Activated T-helper 1 cell treated with anti-CD3 and anti-CD28 coated beads, Interleukin-12 subunit alpha, Interleukin-12 subunit beta, Interleukin-2, Interleukin-4 antibody, amounts not matched to agents 30 ng/mL and 10 ng/mL and 1 ng/mL, durations not matched to agents 14 hours and 24 hours and 36 hours (primary cell): ENCODE measurements at places on chromosomes 4 and X. TPM values are rescaled to one million over a fixed set of nuclear protein-coding genes. Genes with fewer than 3 reads are reported as not detected.

DNA sequence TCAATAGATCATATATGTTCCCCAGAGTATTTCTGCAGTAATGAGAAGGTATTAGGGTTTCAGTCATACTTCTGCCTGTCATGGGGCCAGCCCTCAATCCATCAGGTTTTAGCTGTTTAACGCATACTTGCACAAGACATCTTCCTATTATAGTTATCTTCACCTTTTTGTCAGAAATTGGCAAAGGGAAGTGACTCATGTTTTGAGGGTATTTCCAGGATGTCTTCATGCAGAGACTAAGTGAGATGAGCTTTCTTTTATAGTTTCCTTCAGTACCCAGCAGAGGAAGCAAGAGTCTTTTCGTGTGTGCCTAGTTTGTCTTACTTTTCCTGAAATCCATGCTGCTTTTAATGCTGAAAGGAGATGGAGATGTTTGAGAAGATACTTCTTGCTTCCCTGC lies 9.5 kb downstream of the CSTF2 start:
- no peaks in the 10 kb centered on the region for H3K27me3 ChIP-seq
- peak overlapping the region; percentile 94 for H3K27ac ChIP-seq
- H3K4me3 ChIP-seq, result peak overlapping the region; percentile 73
- DNase-seq, result no peak

- H3K4me3 ChIP-seq, result no peak overlapping the region
- H3K27me3 ChIP-seq, result no peaks in the 10 kb centered on the region
- H3K36me3 ChIP-seq, result no peaks in the 10 kb centered on the region
- no peak overlapping the region for H3K27ac ChIP-seq
- no peak for DNase-seq
Observed at GRCh38 chrX:109403922-109404321, 78.0 kb downstream of the GUCY2F start.

GRCh38 chr4:101599620-101600019 lies 190.9 kb upstream of the BANK1 start:
- H3K36me3 ChIP-seq, result no peaks in the 10 kb centered on the region
- no peak overlapping the region for H3K4me3 ChIP-seq
- no peak for DNase-seq
- no peak overlapping the region for H3K27ac ChIP-seq
- H3K4me1 ChIP-seq, result peaks cover 12% of the 10 kb centered on the region

GRCh38 chr4:8029689-8030088 lies 90.0 kb upstream of the AFAP1 start:
- no peak for DNase-seq
- no peaks in the 10 kb centered on the region for H3K36me3 ChIP-seq
- no peak overlapping the region for H3K4me3 ChIP-seq
- H3K27ac ChIP-seq, result no peak overlapping the region

TRO gene
- total RNA-seq, result 0.78 and 1.3 TPM in 2 replicates

SLC7A11 gene
- 2.6 and 2.7 TPM in 2 replicates for total RNA-seq

DNA sequence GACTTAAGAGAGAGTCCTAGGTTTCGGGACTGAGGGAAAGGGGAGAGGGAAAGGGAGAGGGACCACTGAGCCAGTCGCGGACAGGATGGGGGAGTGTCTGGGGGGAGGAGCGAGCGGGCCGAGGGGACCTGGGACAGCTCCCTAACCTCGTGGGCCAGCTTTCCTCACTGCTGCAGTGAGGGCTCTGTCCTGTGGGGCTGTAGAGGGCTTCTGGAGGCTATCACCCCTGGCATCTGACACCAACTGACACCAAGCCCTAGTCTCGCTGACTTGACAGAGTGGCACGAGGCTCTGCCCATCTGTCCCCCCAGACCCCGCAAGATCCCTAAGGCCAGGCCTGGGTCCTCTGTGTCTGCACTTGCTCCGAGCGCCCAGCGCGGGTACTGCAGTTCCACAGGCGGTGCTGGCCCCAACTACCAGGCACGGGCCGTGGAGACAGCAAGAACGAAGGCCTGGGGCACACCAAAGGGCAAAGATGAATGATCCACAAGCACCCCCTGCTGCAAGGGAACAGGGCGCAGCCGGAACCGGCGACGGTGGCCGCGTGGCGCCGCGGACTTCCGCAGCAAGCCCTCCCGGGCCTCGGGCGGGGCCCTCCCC lies 465 bp downstream of the HAUS7 start:
- peak overlapping the region; percentile 80 for H3K27ac ChIP-seq
- H3K36me3 ChIP-seq, result peaks cover 6% of the 10 kb centered on the region
- H3K4me1 ChIP-seq, result no peaks in the 10 kb centered on the region
- H3K4me3 ChIP-seq, result peak overlapping the region; percentile 85
- peak; percentile 5 for DNase-seq

- H3K4me1 ChIP-seq, result no peaks in the 10 kb centered on the region
- H3K4me3 ChIP-seq, result no peak overlapping the region
- H3K27ac ChIP-seq, result no peak overlapping the region
Observed at GRCh38 chr4:7457201-7458065, 22.7 kb upstream of the PSAPL1 start.

GRCh38 chrX:80792205-80792604 lies 17.5 kb downstream of the BRWD3 start:
- H3K4me3 ChIP-seq, result no peak overlapping the region
- no peaks in the 10 kb centered on the region for H3K4me1 ChIP-seq
- H3K27ac ChIP-seq, result no peak overlapping the region
- peaks cover 7% of the 10 kb centered on the region for H3K36me3 ChIP-seq
- DNase-seq, result no peak

GRCh38 chr4:4328206-4328605 lies 38.2 kb downstream of the ZBTB49 start:
- H3K27me3 ChIP-seq, result no peaks in the 10 kb centered on the region
- H3K4me3 ChIP-seq, result no peak overlapping the region
- DNase-seq, result no peak
- H3K36me3 ChIP-seq, result no peaks in the 10 kb centered on the region
- no peak overlapping the region for H3K27ac ChIP-seq

CSAG3 gene
- total RNA-seq, result 0.73 and 0.78 TPM in 2 replicates

HTRA3 gene
- total RNA-seq, result not detected in 2 replicates

DNA sequence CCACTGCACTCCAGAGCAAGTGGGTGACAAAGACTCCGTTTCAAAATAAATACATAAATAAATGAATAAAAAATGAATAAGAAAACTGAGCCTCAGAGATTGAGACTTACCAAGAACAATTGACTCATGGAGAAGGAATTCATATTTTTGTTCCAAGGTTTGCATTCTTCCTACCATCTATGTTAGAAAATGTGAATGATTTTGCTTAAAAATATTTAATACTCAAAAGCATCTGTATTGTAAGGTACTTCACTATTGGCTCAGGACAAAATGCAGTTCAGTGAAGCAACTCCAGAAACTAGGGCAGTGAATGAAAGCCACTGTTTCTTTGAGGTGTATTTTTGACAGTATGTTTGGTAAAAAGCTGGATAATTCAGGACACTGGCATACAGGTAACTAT lies 54.1 kb downstream of the XAGE2 start:
- no peaks in the 10 kb centered on the region for H3K36me3 ChIP-seq
- DNase-seq, result no peak
- no peaks in the 10 kb centered on the region for H3K4me1 ChIP-seq

LGI2 gene
- not detected in 2 replicates for total RNA-seq

DNA sequence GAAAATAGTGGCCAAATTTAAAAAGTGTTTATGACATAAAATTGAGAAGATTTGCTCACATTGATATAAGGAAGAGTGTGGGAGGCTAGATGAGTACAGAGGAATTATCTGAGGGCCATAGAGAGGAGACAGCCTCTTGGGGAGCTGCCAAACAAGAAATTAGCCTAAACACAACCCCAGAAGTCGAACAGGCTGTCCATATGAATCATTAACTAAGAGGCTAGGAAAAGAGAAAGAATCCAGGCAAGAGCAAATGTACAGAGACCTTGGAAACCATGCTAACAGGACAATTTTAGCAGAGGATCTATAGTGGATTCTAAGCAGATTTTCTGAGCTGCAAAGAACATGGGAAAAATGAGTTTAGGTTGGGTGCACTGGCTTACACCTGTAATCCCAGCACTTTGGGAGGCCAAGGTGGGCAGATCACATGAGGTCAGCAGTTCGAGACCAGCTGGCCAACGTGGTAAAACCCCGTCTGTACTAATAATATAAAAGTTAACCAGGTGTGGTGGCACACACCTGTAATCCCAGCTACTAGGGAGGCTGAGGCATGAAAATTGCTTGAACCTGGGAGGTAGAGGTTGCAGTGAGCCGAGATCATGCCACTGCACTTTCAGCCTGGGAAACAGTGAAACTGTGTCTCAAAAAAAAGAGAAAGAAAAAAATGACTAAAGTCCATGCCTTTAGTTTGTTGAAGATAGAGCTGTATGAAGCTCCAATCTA lies 76.1 kb downstream of the NWD2 start:
- no peak overlapping the region for H3K4me3 ChIP-seq
- no peak overlapping the region for H3K27ac ChIP-seq
- no peak for DNase-seq

GRCh38 chr4:3372933-3373465 lies 68.8 kb upstream of the HGFAC start:
- peaks cover 25% of the 10 kb centered on the region for H3K4me1 ChIP-seq
- DNase-seq, result no peak
- H3K27ac ChIP-seq, result no peak overlapping the region
- H3K4me3 ChIP-seq, result no peak overlapping the region
- H3K27me3 ChIP-seq, result peaks cover 35% of the 10 kb centered on the region

GRCh38 chr4:132614682-132615081 lies 534.4 kb upstream of the PCDH10 start:
- no peaks in the 10 kb centered on the region for H3K4me1 ChIP-seq
- H3K4me3 ChIP-seq, result no peak overlapping the region
- no peak for DNase-seq
- no peaks in the 10 kb centered on the region for H3K27me3 ChIP-seq
- no peaks in the 10 kb centered on the region for H3K36me3 ChIP-seq

GRCh38 chr4:104592183-104592582 lies 97.5 kb upstream of the CXXC4 start:
- H3K36me3 ChIP-seq, result no peaks in the 10 kb centered on the region
- no peak overlapping the region for H3K4me3 ChIP-seq
- H3K27me3 ChIP-seq, result peaks cover 1% of the 10 kb centered on the region
- no peaks in the 10 kb centered on the region for H3K4me1 ChIP-seq
- H3K27ac ChIP-seq, result no peak overlapping the region

- DNase-seq, result peak; percentile 48
- H3K4me1 ChIP-seq, result peaks cover 65% of the 10 kb centered on the region
- H3K4me3 ChIP-seq, result peak overlapping the region; percentile 85
Observed at GRCh38 chrX:45771560-45772340, 571.1 kb upstream of the DIPK2B start.

GRCh38 chrX:15157624-15158023 lies 112.3 kb downstream of the ASB9 start:
- no peak for DNase-seq
- peaks cover 7% of the 10 kb centered on the region for H3K36me3 ChIP-seq
- peak overlapping the region; percentile 51 for H3K4me3 ChIP-seq
- H3K4me1 ChIP-seq, result peaks cover 28% of the 10 kb centered on the region

DNA sequence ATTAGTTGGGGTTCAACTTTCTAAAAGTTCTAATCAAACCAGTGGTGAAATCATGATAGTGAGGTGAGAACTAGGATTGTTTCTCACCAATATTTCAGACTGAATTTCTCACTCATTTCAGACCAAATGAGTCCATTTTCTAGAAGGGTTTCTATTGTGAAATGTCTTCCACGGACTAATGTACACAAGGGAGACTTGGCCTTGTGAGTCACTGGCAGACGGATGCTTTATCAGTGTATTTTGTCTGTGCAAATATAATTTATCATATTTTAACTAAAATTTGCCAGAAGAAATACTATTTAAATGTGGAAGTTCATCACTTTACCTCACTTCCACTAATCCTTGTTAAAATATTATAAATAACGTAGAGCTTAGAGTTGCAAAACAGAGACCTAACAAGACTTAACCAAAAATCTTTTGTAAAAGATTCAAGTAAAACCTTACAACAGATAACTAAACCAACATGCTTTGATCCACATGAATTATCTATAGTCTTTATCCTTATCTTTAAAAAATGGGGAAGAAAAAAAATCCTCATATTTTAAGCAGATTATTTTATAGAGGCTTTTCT lies 506.0 kb upstream of the FAM241A start:
- H3K27ac ChIP-seq, result no peak overlapping the region
- H3K27me3 ChIP-seq, result peaks cover 2% of the 10 kb centered on the region
- no peak for DNase-seq
- no peak overlapping the region for H3K4me3 ChIP-seq

LPAR4 gene
- not detected in 2 replicates for total RNA-seq

- H3K4me1 ChIP-seq, result no peaks in the 10 kb centered on the region
- no peak overlapping the region for H3K4me3 ChIP-seq
- DNase-seq, result no peak
- no peaks in the 10 kb centered on the region for H3K36me3 ChIP-seq
- no peak overlapping the region for H3K27ac ChIP-seq
- H3K27me3 ChIP-seq, result no peaks in the 10 kb centered on the region
Observed at GRCh38 chr4:35147761-35148160, 1096.6 kb downstream of the ARAP2 start.

DNA sequence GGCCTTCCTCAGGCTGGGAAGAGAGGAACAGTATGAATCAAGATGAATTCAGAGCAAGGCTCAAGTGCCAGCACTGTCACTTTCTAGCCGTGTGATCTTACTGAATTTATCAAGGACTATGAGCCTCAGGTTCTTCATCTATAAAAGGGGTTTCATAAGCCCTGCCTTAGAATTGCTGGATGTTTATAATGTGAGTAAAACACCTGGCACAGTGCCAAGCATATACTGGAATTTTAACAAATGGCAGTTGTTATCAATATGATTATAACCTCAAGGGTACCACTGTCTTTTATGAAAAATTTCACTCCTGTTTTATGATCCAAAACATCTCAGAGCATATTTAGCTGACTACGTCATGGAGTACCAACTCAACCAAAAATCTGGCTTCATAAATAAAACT lies 4.0 kb downstream of the MAGEC2 start:
- no peak for DNase-seq
- H3K4me3 ChIP-seq, result no peak overlapping the region
- no peaks in the 10 kb centered on the region for H3K4me1 ChIP-seq
- H3K36me3 ChIP-seq, result no peaks in the 10 kb centered on the region

FATE1 gene
- total RNA-seq, result not detected in 2 replicates

ZBTB49 gene
- 7.4 and 8.5 TPM in 2 replicates for total RNA-seq

TBC1D1 gene
- total RNA-seq, result 50.2 and 52.6 TPM in 2 replicates

ANXA5 gene
- 128 and 131 TPM in 2 replicates for total RNA-seq

DNA sequence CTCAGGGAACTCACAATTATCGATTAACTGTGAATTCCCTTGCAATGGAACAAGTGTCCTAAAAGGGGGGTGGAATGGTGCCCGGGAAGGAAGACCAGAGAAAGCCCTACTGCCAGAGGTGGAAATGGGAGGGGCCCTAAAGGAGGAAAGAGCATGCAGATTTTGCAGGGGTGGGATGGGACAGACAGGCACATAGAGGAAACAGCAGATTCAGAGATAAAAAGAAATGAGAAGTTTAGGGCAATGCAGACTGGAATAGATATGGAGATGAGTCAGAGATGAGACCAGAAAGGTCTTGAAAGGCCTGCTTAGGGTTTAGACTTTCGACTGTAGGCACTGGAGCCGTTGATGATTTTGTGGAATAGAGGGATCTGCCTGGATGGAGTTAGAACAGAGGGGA lies 57.4 kb upstream of the PITX2 start:
- no peaks in the 10 kb centered on the region for H3K36me3 ChIP-seq
- no peak overlapping the region for H3K4me3 ChIP-seq
- DNase-seq, result no peak
- no peaks in the 10 kb centered on the region for H3K4me1 ChIP-seq

S100P gene
- 1.7 and 1.9 TPM in 2 replicates for total RNA-seq

DNA sequence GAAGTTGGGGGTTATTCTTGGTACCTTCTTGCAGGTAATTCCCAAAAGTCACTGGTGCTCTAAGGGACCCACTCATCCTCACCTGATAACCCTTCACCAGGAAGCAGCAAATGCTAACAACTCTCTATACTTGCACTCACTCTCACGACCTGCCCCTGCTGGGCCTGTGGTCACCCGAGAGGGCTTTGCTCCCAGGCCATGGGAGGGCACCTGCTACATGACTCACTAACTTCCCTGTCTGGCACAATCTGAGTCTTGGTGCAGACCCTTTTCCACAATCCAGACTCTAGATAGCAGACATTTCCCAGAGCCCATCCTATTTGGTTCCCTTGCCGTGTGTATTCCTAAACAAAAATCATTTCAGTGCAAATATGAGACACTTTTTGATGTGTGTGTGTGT lies 403.8 kb upstream of the FAT1 start:
- H3K27ac ChIP-seq, result no peak overlapping the region
- no peak for DNase-seq
- H3K4me1 ChIP-seq, result no peaks in the 10 kb centered on the region
